ENCODE measurements at places on chromosomes 12 and 14.

- no peak for DNase-seq
Observed at GRCh38 chr14:100389497-100390104, 66.5 kb downstream of the SLC25A47 start.

GRCh38 chr12:85951823-85952222 lies 77.7 kb downstream of the NTS start:
- DNase-seq = no peak

- DNase-seq = no peak
Observed at GRCh38 chr14:95313707-95314106, 6.0 kb downstream of the CLMN start.

DNA sequence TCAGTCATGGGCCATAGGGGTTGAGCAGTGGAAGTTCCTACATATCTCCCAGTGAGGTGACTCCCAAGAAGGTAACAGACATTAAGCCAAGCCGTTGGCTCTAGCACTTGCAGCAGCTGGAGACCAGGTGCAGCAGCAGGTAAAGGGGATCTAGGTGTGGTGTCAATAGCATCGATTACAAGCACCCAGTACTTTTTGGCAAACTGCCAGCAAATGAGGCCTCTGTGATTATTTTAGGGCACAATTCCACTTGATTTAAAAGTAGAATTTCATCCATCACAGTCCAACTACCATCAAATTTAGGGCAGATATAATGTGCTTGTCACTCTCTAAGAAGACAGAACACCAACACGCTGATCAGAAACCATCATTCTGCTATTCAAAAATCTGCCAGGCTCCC lies 224.1 kb upstream of the EGLN3 start:
- no peak for DNase-seq

- no peak for DNase-seq
Observed at GRCh38 chr12:52013626-52014310, 7.0 kb downstream of the TAMALIN start.

DNA sequence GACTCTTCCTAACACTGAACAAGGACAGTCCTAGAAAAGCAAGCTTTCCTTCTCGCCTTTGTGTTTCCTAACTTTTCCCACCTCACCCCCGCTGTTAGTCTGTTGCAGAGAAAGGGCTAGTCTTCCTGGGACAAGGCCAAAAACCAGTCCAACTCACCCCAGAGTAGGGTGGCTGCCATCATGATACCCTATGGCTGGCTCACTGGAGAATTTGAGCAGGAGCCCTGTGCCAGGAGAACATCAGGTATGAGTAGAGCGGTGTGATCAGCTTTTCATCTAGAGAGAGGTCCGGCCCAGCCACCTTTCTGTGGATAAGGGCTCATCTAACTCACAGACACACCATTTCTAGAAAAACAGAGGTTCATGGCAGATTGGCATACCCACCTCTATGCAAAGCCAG lies 16.7 kb upstream of the ZFP36L1 start:
- no peak for DNase-seq

GRCh38 chr12:39824505-39825212 lies 205.1 kb upstream of the ABCD2 start:
- DNase-seq = no peak
